ENCODE measurements at places on chromosomes 12 and 14.

GRCh38 chr12:91555436-91556415, 373.1 kb upstream of the DCN start:
- DNase-seq, result no peak

- no peak for DNase-seq
These were observed 55.6 kb upstream of the PTHLH start for GRCh38 chr12:28027947-28028724.

DNA sequence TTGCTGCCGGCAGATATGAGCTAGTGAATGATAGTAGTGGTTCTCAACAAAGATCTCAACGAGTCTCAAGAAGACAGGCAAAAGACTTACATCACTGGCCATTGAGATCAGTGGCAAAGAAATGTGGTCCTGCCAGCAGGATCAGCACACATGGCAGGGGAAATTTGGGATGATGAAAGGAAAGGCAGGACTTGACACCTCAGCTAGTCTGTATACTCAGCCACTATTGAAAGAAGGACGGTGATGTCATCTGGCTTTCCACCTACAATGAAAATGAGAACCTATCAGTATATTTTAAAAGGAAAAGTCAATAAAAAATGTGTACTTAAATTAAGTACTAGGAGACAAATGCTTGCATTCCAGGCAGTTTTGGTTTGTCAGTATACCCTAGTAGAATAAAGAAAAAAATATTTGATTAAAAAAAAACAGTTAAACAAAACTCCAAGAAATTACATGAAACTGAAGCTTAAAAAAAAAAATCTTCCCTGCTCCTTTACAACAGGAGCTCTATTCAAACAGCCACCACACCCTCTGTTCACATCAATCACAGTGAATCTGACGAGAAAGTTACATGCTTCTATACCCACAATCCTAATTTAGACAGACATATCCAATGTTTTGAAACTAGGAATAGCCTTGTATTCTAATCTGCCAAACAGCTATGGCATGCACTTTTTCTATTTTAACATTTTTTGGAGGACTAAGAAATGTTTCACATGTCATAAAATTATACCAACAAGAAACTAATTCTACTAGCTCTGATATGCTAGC, 34.9 kb downstream of the RAD9B start:
- no peak for DNase-seq

GRCh38 chr12:23813206-23813605, 136.3 kb downstream of the SOX5 start:
- no peak for DNase-seq

GRCh38 chr12:57435293-57435692, 709 bp downstream of the INHBC start:
- DNase-seq, result no peak

DNA sequence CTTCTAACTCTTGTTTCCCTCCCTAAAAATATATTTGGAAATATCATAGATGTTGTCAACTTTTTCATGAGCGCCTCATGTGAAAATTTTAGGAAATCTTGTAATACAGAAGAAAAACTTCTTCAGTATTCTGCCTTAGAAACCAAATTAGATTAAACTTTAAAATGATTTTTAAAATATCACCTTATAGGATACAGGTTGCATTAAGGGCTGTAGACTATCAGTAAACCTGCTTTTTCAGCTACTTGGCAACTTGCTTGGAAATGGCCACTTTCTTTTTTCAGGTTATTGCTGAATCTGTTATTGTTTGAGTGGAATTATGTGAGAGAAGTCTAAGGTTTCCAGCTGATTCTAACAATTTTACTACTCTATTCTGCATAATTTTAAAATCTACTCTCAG, 9.1 kb downstream of the EID3 start:
- no peak for DNase-seq

DNA sequence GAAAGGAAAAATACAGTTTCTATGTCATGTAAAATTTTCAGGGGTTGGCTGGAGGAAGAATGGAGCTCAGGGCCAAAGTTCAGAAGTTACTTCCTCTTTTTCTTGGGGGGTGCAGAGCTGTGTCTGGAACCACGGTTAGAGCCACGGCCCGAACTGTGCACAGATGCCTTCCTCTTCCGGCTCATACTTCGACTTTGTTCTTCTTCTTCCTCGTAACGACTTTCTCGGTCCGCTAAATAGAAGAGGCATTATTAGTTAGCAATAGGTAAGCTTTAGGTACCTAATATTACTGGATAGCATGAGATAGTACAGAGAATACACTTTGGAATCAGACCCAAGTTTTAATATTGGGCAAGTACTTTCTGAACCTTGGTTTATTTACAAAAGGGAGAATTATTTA, 31.2 kb downstream of the SUPT16H start:
- DNase-seq, result no peak

DNA sequence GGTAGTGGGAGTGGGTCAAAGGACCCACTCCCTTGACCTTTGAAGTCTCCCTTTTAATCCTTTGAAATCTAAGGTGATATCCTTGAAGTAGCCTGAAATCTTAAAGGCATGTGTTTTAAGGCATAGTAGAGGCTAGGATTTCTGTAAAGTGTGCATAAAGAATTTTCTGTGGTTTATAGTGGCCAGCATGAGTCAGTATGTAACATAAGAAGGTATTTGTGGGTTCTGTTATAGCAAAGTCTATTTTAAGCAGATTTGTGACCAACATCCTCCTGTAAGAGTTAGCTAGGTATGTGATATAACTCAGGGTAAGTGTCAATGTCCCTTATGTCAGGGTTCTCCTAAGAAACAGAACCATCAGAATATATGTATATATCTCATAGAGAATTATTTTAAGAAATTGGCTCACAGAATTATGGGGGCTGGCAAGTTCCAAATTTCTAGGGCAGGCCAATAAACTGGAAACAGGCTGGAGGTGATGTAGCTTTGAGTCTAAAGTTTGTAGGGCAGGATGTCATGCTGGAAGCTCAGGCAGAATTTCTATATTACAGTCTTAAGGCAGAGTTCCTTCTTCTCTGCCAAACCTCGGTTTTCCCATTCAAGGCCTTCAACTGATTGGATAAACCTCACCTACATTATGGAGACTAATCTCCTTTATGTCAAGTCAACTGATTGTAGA, 18.7 kb upstream of the EPYC start:
- no peak for DNase-seq

DNA sequence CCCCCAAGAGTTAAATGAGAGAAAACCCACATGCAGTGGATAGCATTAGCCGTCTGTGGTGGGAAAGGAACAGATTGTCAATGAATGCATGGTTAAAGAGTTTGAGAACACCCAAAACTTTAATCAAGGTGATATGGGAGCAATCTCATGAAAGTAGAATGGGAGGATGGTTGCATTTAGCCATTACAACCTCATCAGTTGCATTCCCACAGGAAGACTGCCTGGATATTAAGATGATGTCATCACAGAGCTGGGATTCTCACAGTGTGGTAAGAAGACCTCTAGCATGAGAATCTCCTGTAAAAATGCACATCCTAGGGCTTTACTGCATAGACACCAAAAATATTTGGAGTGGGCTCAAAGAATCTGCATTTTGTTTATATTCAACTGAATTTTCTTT, 284.9 kb downstream of the RGS6 start:
- no peak for DNase-seq

DNA sequence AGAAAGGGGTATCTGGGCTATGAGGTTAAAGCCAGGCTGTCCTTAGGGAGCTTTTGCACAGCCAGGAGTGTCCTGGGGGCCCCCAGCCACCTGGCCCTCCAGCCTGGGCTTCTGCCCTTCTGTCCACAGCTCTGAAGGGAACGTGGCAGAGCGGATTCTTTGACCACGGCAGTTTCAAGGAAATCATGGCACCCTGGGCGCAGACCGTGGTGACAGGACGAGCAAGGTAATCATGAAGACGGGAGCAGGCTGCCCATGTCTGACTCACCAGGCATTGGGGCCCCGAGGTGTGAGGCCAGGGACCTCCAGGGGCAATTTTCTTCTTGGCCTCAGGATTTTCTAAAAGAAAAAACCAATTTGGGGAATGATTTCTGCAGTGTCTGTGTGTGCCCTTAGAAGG, 53.1 kb downstream of the FOXN4 start:
- DNase-seq, result no peak

- DNase-seq, result no peak
These were observed 195.1 kb downstream of the IPO8 start for GRCh38 chr12:30500532-30500931.

DNA sequence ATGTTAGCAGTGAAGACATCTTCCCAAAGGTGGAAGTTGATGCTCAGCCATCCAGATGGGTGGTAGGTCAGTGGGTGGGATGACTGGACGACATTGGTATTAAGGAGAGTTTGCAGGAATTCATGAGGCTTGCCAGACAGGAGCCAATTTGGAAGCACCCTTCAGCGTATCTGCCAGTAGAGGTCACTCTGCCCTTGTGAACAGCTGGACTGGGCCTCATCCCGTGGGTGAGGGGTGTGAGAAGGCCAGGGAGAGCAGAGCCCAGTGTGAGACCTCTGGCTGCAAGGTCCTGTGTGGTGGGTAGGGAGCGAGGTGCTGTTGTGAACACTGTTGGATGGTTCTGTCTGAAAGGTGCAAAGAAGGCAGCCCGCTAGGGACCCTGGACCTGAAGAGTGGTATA, 37.7 kb downstream of the SLC5A8 start:
- DNase-seq, result no peak

- no peak for DNase-seq
These were observed 2.0 kb upstream of the CACNB3 start for GRCh38 chr12:48816143-48816854.

- no peak for DNase-seq
These were observed 23.8 kb upstream of the GPR132 start for GRCh38 chr14:105088812-105089745.

DNA sequence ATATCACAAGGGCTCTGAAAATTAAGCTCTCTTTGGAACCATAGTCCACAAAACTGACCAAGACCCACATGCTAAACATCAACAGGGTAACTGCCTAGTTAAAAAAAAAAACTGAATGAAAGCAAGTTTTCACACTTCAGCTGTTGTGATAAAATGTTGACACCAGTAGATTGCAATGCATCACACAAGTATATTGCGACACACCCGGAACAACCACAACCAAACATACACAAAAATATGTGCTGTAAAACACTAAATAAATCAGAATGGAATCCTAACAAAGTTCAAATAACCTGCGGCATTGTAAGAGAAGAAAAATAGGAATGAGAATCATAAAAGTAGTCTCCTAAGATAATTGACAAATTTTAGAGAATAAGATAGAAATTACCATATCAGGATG, 710.3 kb downstream of the AACS start:
- no peak for DNase-seq

DNA sequence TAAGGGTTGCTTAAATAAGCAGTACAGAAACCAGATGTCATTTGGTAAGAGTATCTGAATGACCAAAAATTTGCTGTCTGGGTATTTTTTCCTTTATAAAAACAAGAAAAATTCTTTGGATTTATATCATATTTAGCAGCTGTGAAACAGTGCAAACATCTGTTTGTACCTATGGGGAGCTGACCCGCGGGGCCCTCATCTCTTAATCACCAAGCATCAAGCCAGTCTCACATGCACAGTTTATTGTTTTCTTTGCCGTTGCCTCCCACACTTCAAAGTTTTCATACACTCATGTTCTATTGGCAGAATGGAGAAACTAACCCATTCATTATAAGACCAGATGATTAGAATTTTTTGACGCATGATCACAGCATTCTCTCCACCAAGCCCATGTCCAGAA, 142.2 kb downstream of the BMP4 start:
- DNase-seq, result no peak

- DNase-seq, result no peak
These were observed 163.6 kb downstream of the RIMBP2 start for GRCh38 chr12:130552483-130552996.

DNA sequence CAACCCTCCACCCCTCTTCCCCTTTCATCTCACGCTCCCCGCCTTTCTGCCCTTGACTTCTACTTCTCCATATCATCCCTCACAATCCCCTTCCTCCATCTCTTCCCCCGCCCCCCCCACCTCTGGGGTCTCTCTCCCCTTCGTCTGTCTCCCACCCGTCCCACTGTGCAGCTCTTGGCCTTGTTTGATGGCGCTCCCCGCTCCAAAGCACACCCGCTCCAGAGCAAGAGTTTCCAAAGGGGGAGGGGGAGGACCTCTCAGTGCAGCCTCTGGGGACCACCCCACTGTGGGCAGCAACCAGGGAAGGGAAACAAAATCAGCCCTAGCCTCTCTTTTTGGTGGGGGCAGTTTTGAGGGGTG, 774 bp downstream of the CHGA start:
- no peak for DNase-seq
